Daoy (cell line): ENCODE measurements at places on chromosomes 4 and X. TPM values are rescaled to one million over a fixed set of nuclear protein-coding genes. Genes with fewer than 3 reads are reported as not detected.
A peak's percentile ranks its signal among the peaks of the same experiment; 100 is the strongest.

The AFP gene
- total RNA-seq, result 0.91 TPM in 1 of 2 replicates, not detected in the other

DNA sequence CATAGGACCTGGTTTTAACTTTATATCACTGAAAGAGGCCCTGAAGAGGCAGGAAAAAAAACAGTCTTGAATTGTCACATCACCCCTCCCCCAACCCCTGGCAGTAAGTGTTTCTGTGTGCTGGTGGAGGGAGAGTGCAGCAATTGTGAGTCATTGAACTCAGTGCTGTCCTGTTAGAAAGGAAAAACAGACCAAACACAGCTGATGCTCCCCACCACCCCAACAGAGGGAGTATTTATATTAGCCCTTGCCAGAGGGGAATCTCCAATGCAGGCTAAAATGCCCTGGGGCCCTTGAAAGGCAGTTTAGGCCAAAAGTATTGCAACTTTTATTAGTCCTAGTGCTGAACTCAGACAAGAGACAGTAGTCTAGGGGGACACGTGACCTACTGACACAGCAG, 197.8 kb upstream of the AGTR2 start:
- no peak for DNase-seq

- no peak for DNase-seq
These were observed 1.8 kb downstream of the PPP2R3B start for GRCh38 chrX:384861-385260.

The ARMCX1 gene
- 12.1 and 14.7 TPM in 2 replicates for total RNA-seq

The EDA gene
- total RNA-seq, result 1.2 TPM in 2 replicates

- DNase-seq, result no peak
These were observed 45.2 kb downstream of the MAGEB17 start for GRCh38 chrX:16212436-16212835.

GRCh38 chr4:19961091-19961490, 290.6 kb upstream of the SLIT2 start:
- no peak for DNase-seq

DNA sequence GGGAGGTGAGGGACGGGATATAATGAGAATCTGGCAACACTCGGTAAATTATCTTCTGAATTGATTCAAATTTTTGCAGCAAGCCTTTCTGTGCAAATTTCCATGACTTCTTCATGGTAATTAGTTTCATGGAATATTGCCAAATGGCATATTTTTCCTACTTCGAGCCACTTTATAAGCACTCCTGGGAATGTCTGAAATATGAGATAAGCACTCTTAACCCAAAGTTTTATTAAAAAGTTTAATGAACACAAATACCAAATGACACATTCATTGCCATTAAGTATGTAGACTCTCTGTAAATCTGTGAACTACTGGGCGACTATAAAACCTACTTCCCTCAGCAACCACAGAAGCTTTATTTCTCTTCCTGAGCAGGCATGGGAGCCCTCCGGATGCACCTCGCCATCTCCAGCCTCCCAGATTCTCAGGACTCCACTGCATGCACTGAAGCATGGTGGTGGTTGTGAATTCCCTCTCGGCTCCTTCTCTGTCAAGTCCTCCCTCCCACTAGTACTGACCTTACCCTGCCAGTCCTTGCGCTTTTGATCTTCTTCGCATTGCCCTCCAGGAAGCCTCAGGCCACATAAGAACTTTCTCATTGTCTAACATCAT, 154.4 kb upstream of the RPL34 start:
- peak; percentile 2 for DNase-seq

GRCh38 chrX:15856222-15856587, 1.6 kb upstream of the AP1S2 start:
- no peak for DNase-seq

The SLC39A8 gene
- total RNA-seq, result 15.6 and 18.7 TPM in 2 replicates

The CFP gene
- 0.74 TPM in 1 of 2 replicates, not detected in the other for total RNA-seq

The PRRG1 gene
- total RNA-seq, result 2.7 and 4.3 TPM in 2 replicates

- no peak for DNase-seq
These were observed 56.1 kb downstream of the FAM193A start for GRCh38 chr4:2592572-2592971.

GRCh38 chr4:14400307-14400706, 602.0 kb upstream of the CPEB2 start:
- DNase-seq, result no peak

GRCh38 chr4:61200187-61200915, at the start of gene ADGRL3:
Gene ADGRL3, plus strand, starts transcription at chr4:61200326.
- peak; percentile 27 for DNase-seq

GRCh38 chrX:77298790-77299189, 148.4 kb upstream of the FGF16 start:
- DNase-seq, result no peak

The GAGE1 gene
- 57.2 and 91.5 TPM in 2 replicates for total RNA-seq

GRCh38 chr4:106422766-106423165, 54.2 kb upstream of the GIMD1 start:
- DNase-seq, result no peak

- peak; percentile 37 for DNase-seq
These were observed 115.8 kb upstream of the BMPR1B start for GRCh38 chr4:94641702-94642560.

- DNase-seq, result no peak
These were observed 134.1 kb upstream of the MAMLD1 start for GRCh38 chrX:150229030-150229429.

The FGF16 gene
- total RNA-seq, result not detected in 2 replicates

DNA sequence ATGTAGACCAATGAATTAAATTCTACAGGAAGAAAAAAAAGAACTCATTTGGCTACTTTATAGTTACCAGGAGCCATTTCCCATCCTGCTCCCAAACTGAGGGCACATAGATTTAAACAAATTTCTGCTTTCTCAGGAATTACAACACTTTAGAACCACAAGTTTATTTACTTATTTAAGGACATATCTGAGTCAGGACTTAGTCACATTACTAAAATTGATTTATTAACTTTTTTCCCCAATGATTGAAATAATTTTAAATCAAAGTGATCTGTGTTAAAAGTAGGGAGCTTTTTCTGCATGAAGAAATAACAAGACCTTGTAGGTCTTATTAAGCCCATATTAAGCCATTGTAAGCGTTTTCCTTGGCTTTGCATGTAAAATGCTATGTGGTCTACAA, 291.0 kb upstream of the HAND2 start:
- no peak for DNase-seq
